BJ (cell line): ENCODE measurements at places on chromosomes 2 and 18.

- DNase-seq, result peak; percentile 64
Observed at GRCh38 chr2:191020742-191021381, 6.9 kb upstream of the STAT1 start.

GRCh38 chr2:234672498-234673150 lies 175.7 kb upstream of the ARL4C start:
- DNase-seq, result no peak

DNA sequence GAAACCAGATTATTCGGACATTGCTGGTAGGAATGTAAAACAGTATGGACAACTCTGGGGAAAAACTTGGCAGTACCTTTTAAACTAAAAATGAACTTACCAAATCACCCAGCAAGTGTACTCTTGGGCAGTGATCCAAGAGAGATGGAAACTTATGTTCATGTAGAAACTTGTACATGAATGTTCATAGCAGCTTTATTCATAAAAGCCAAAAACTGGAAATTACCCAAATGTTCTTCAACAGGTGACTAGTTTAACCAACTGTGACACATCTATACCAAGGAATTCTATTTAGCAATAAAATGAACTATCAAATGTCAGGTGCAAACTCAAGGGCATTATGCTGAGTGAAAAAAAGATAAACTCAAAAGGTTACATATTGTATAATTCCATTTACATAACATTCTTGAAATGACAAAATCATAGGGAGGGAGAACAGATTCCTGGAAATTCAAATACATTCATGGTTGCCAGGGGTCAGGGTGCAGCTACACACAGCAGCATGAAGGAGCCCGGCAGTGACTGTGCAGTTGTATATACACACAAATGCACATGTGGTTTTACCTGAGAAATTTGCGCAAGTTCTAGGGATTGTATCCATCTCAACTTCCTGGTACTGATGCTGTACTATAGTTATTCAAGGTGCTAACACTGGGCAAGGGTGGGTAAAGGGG lies 3.5 kb upstream of the RNU4ATAC start:
- DNase-seq, result no peak

DNA sequence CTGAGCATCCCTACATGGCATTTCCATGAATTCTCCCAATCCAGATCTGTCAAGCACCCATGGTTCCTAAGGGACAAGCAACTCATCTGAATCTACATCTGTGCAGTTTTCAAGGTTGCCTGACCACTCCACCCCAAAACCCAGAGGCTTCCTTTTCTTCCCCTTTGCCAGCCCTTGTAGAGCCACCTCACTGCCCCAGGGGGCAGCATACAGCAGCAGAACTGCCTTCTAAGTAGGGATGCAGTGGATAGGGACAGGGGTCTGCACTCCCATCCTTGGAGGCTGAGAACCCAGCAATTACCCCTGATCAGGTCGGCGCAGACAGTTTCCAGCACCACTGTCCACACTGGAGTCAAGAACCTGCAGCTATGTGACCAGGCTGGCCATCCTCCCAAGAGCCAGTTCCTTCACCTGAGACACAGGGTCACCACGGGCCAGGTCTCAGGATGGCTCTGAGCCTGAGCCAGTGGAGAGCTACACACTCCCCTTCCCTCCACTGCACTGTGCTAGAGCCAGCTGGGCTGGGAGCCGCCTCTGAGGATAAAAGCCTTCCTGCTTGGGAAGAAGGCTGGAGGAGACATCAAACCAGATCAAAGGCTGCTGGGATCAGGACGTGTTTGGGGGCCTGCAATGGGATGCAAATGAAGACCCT lies 283.1 kb downstream of the CELF4 start:
- no peak for DNase-seq

DNA sequence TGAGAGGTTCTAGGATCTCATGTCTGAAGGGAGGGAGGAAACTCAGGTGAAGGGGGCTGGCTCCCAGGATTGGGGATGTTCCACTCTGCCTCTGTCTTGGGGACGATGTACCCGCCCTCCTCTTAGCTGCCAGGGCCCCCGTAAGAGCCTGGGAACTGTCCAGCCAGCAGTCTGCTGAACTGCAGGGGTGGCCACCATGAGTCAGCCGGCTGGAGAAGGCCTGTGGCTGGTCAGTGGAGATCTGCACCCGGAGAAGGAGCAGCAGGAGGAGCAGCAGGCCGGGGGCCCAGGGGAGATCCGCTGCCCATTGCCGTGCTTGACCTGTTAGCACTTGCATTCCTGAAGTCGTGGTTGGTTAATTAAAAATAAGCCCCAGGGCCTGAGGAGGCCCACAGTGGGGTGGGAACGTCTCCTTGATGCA lies 180.3 kb downstream of the TFCP2L1 start:
- no peak for DNase-seq

DNA sequence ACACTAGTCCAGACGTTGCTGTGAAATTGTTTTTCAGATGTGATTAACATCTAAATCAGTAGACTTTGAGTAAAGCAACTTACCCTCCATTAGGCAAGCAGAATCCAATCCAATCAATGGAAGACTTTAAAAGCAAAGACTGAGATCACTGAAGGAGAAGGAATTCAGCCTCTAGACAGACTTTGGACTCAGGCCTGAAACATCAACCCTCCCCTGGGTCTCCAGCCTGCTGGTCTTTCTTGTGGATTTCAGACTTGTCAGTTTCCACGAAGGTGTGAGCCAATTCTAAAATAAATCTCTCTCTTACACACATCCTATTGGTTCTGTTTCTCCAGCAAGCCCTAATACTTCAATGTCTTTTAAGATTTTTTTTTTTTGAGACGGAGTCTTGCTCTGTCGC lies 50.0 kb upstream of the EDAR start:
- DNase-seq, result no peak

GRCh38 chr18:59149007-59149406 lies 9.3 kb downstream of the SEC11C start:
- DNase-seq, result no peak

DNA sequence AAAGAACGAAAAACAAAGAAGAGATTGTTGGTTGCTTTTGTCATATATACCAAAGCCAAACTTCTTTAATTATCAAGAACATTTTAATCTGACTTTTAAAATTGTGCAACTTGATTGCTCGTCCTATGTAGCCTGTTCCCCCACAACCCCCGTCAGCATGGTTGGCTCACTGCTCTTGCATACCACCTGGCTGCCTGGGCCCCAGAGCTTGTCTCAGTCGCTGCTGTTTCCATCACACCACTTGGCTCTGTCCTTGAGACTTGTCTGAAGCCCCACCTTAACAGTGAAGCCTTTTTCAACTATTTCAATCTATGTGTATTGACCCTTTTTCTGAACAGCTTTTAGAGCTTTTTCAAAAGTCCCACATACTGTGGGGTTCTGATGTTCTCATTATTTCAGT lies 270.8 kb downstream of the ZNF407 start:
- DNase-seq, result no peak

DNA sequence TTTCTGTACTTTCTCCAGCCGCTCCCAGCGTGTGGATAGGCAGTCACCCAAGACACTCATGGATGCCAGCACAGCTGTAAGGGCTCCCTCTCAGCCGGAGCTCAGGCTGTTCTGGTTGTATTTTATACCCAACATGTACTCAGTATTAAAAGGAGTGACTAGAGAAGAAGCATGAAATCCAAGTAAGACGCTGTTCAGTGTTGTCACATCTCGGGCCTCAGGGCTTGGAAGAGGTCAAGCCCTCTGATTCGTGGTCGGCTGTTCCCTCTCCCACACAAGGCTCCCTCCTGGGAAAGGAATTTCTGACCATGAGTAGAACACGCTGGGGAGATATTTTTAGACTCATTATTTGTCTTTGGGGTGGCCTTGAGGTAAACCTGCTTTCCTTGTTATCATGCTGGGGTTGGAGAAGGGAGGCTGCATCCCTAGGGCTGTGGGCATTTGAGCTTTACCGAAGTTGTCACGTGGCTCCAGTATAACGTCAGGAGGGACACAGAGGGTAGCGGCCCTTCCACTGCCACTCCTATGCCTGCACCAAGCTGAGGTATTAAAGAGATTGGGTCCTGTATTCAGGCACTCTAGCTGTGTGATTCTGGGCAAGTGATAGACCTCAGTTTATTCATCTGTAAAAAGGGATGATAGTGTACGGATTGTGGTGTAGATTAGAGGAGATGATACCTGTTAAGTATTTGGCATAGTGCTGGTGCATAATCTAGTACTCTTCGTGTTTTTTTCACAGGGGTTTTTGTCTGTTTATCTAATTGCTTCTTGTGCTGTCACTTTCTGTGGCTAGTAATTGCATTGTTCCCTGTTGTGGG lies 34.1 kb downstream of the HK2 start:
- peak; percentile 89 for DNase-seq

DNA sequence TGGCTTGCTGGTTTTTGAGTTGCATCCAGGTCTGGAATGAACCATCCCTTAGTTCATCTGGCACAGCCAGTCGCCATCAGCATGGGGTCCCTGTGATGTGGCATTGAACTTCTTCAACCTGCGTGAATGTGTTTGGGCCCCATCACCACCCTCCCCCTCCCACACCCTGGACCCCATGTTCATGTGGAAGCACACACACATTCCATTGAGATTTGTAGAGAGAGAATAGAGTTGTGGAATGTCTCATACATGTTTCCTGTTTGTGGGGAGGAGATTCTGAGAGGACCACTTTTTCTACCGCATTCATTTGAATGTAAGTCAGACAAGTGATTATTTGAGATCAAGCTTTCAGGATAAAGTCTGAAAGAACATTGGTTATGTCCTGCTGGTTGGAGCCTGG lies 117.6 kb upstream of the EML6 start:
- no peak for DNase-seq

DNA sequence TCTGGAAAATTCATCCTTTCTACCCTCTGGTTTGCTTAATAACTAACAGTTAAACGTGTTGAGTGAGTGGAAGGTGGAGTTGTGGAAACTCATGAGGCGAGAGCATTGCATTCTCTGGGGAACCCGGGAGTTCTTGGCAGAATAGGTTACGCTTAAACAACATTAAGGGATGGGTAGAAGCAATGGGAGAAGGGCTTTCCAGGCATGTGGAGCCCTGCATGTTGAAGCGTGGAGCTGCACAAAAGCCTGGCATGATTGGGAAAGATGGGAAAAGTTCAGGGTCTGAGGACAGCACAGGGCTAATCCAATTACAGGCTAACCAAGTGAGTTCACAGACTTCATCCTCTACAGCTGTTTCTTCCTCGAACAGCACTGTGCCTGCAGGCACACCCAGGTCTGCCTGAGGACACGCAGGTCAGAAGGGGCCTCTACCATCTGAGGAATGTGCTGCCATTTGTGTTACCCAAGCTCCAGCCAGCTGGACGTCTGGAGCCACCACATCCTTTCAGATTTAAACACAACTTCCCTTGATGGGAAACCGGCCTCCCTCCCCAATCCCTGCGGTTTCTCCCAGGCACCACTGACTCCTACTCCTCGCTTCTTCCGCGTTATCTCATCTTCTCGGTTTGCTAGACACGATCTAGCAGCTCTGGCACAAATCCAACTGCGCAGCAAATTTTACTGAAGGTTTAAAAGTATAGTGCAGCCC lies 164.2 kb downstream of the ANTXR1 start:
- peak; percentile 94 for DNase-seq

- DNase-seq, result no peak
Observed at GRCh38 chr2:239776436-239777005, 248.6 kb downstream of the NDUFA10 start.

- no peak for DNase-seq
Observed at GRCh38 chr2:1209761-1210160, 203.5 kb upstream of the TPO start.

- DNase-seq, result no peak
Observed at GRCh38 chr2:222945887-222946286, 85.1 kb downstream of the ACSL3 start.
